NCI-H1105 treated with DMSO at 0.1 percent for 48 hours (cell line): ENCODE measurements at places on chromosomes 4 and X.
A peak's percentile ranks its signal among the peaks of the same experiment; 100 is the strongest.

DNA sequence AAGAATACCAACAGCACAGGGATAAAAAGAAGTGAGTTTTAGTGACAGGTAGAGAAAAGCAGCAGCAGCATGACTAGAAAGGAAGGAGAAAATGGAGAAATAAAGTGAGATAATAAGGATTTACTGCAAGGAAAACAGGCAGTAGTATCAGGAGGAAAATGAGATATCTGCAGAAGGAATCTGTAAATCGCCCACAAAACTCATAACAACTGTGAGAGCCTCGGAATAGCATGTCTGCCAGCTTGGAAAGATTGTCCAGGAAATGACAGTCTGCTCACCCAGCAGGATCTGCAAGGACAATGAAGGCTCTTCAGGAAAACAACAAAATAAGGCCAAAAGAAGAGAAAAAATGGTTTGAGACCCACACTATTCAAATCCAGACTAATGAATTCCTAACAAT lies 47.4 kb downstream of the CXXC4 start:
- no peak for DNase-seq

- peak; percentile 29 for DNase-seq
Measured at GRCh38 chr4:87865288-87865687, 32.5 kb downstream of the MEPE start.

DNA sequence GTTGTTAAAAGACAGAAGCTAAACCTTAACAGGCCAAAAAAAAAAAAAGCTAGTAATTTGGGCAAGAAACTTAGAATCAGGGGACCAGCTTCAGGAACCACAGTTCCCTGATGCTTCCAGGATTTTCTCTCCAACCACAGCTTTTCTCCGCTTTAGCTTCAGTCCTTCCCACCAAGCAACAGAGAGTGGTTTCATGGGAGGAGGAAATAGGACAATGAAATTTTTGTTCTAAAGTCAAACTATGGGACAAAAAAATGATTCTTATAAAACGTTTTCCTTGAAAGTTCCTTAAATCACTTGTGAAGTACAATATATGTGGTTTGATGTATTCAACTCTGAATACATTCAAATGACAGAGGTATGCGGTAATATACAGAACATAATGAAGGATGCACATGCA lies 71.0 kb upstream of the DHX15 start:
- no peak for DNase-seq

GRCh38 chr4:40622913-40623312 lies 6.8 kb downstream of the RBM47 start:
- no peak for DNase-seq

- DNase-seq = no peak
Measured at GRCh38 chrX:129590596-129590995, 50.5 kb downstream of the OCRL start.

DNA sequence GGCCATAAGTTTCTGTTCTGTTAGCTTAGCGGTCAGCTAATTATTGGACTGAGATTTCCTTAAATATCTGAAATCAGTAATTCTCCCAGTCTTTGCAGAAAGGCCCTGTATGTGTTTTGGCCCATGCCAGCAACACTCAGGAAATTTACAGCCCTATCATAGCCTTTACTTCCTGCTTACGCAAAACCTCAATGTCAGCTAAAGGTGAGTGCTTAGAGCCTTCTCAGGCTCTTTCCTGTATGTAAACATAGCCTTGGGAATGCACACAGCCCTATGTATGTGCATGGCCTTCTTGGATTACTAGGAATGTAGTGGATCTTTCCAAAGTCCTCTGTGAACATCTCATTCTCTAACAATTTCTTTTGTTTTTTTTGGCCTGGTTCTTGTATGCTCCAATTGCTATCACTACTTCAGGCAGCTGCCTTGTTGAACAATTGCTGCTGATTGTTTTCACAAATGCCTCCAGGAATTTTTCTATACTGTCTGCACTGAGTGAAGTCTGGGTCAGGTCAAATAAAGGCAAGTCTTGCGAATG lies 200.0 kb downstream of the PPP1R2C start:
- DNase-seq = no peak

- DNase-seq = no peak
Measured at GRCh38 chr4:15740764-15741404, 37.2 kb upstream of the CD38 start.

GRCh38 chr4:16809064-16809463 lies 89.4 kb downstream of the LDB2 start:
- DNase-seq = no peak

GRCh38 chr4:110510955-110511544 lies 35.1 kb downstream of the ENPEP start:
- peak; percentile 52 for DNase-seq

- peak; percentile 8 for DNase-seq
Measured at GRCh38 chrX:146614663-146615478, 194.7 kb upstream of the CXorf51B start.

GRCh38 chr4:169618286-169618685 lies 2.1 kb upstream of the CLCN3 start:
- no peak for DNase-seq

DNA sequence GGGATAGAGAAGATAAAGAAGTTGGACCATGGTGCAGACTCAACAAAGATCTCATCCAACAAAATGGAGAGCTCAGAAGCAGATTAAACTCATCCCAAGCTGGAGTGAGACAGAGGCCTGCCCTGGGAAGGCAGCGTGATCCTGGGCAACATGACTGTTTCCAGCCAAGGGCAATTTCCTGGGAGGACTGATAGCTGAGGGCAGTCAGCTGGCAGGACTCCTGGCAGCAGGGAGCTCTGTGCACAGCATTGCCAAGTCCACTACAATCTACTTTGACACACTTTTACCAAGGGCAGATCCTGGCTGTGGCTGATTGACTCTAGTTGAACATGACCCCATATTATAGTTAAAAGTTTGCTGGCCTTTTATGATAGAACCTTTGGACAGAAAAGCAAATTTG lies 357.3 kb upstream of the RASGEF1B start:
- no peak for DNase-seq

- no peak for DNase-seq
Measured at GRCh38 chrX:39762266-39762841, 335.4 kb downstream of the BCOR start.

DNA sequence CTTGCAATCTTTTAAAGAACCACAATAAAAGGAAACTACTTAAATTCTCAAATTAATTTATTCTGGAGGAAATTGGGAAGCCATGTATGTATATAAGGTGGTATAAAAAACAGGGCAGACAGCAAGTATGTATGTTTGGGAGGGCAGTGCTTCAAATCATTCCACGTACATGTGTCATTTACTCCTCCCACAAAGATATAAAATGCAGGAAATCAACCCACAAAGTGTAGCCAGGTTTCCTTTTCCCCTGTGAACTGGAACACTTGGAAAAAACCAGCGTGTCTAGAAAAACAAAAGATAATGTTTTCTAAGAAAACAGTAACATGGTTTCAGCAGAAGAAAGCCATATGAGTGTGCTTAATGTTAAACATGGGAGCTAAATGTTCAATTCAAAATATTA lies 156.7 kb upstream of the FAM47A start:
- DNase-seq = no peak

- no peak for DNase-seq
Measured at GRCh38 chr4:82891707-82892466, 934 bp upstream of the SEC31A start.

GRCh38 chr4:140893939-140894338 lies 137.8 kb upstream of the TBC1D9 start:
- DNase-seq = no peak

GRCh38 chr4:53321151-53321983 lies 44.5 kb downstream of the SCFD2 start:
- no peak for DNase-seq

DNA sequence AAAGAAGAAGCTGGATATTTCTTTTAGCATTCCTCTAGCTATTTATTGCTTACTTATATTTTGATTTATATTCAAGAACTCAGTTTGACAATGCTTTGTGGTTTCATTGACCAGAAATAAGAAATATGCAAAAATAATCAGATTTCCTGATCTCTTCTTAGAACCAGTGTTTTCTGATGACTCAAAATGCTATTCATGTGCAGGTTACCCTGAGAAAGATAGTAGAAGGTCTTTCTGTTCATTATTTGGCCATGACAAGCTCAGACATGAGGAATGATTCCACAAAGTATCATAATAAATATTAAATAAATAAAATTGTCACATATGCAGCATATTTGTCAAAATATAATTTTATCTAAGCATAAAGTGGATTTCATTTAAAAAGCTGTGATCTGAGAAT lies 24.1 kb downstream of the ADH7 start:
- no peak for DNase-seq

- DNase-seq = no peak
Measured at GRCh38 chr4:8168832-8169598, 10.4 kb upstream of the ABLIM2 start.

GRCh38 chr4:11429699-11430045 lies 978 bp upstream of the HS3ST1 start:
- no peak for DNase-seq

DNA sequence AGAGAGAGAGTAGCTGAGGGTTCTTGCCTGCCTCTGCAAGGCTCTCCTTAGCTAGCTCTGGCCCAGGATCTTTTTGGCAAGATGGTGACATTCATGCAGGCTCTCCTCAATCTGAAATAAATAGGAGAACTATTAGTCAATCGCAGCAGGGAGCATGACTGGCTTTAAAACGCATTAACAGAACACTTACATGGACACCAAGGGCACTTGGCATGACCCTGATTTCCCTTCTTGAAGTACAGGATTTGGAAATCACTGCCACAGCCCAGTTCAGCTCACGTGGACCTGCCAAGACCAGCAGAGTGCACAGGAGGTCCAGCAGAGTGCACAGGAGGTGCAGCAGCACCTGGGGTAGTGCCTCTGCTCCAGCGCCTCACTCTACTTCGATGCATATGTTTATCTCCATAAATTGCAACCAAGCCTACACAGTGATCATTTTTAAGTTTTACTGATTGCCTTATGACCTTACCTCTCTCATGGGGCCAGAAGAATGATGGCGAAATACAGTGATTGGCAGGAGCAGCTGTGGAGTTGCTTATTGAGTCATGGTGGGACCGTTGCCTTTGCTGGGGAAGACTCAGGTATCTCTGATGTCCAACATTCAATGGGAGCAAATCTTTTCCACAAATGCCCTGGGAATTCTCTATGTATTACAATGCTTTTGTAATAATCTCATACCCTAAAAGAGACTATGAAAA lies 122.4 kb downstream of the SYNPO2 start:
- no peak for DNase-seq

DNA sequence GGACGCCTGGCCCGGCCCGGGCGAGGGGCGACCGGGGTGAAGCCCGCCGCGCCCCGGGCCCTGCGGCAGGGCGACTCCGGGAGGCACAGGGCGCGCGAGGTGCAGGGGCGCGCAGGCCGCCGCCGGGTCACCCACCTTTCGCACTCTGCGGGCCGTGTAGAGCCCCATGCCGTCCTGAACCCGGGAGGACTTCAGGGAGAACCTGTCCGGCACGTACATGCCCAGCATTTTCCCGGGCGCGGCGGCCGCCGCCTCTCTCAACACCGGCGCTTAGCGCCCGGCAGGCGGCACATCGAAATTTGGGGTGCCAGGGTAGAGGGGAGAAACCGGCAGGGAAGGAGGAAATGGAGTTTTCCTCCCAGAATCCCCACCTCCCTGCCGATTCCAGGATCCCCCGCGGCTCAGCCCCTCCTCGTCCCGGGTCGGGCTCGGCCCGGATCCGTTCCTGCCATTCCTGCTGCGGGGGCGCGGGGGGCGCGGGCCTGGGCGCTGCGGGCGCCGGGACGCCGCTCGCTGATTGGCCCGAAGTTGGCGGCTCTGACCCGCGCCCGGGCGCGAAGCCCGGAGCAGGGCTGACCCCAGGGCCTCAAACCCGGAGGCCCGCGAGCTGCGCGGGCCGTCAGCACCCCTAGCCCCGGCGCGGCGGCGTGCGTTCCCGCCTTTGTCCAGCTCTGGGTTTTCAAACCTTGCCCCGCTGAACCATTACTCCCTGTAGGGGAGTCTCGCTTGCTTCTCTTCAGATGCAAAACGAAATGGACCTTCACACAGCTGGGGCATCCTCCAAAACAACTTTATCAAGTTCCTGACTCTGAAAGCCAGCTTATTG lies at the start of gene PRDM5:
Gene PRDM5, minus strand, starts transcription at position 346 of the 826 bp plus-strand sequence. Its CDS starts 118 bp downstream, at position 228.
- no peak for DNase-seq

- DNase-seq = no peak
Measured at GRCh38 chrX:31168551-31168950, 96.7 kb upstream of the FTHL17 start.

DNA sequence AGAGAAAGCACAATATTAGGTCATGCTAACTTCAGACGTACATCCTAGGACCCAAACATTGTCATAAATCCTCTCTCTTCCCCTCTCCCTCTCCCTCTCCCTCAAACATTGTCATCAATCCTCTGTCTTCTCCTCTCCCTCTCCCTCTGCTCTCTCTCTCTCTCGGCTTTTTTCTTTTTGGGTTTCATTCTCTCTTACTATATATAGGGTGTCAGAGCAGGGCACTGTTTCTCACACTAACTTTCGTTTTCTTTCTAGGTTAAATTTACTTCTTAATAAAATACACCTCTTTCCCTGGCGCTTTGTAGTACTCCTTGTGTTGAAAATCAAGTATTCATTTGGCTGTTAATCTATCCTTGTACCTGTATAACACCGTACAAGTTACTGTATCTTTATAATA lies 37.0 kb upstream of the HERC5 start:
- no peak for DNase-seq

GRCh38 chrX:140190441-140191108 lies 225.3 kb upstream of the CXorf66 start:
- peak; percentile 54 for DNase-seq

GRCh38 chrX:69143530-69143929 lies 21.7 kb downstream of the PJA1 start:
- no peak for DNase-seq

DNA sequence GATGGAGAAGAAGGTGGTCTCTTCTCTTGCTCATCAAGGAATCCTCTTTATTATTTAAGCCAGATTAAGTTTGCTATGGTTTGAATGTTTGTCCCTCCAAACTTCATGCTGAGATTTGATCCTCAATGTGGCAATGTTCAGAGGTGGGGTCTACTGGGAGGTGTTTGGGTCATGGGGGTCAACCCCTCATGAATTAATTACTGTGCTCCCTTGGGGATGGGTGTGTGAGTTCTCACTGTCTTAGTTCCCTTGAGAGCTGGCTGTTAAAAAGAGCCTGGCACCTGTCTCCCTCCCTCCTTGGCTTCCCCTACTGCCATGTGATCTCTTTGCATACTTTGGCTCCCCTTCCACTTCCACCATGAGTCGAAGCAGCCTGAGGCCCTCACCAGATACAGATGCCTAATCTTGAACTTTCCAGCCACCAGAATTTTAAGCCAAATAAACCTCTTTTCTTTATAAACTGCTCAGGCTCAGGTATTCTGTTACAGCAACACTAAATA lies 36.0 kb upstream of the CD38 start:
- no peak for DNase-seq

GRCh38 chrX:101677028-101677427 lies 17.4 kb upstream of the ARMCX2 start:
- DNase-seq = no peak

DNA sequence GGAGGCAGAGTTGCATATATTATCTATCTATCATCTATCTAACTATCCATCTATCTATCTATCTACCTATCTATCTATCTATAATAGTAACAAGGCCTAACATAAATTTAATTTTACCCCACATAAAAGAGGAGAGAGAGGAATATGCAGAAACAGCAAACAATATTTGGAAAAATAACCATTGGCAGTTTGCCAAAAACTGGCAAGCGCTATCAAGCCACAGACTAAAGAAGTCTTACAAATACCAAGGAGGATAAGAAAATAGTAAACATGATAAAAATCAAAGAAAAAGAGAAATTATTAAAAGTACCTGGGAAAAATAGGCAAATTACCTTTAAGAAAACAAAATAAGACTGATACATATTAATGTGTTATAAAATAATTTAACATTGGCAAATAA lies 230.8 kb downstream of the CPXCR1 start:
- no peak for DNase-seq

GRCh38 chr4:1459722-1460511 lies 53.7 kb upstream of the NKX1-1 start:
- DNase-seq = no peak

- DNase-seq = no peak
Measured at GRCh38 chr4:73034896-73035295, 34.6 kb downstream of the COX18 start.
